Pulmonary artery endothelial cell (primary cell): ENCODE measurements at places on chromosomes 12 and 14. TPM values are rescaled to one million over a fixed set of nuclear protein-coding genes. Genes with fewer than 3 reads are reported as not detected.

The KCNK10 gene
- total RNA-seq: 0.13 TPM in 1 of 2 replicates, not detected in the other

The BICD1 gene
- 8.2 and 13.9 TPM in 2 replicates for total RNA-seq

The PRICKLE1 gene
- 36.5 and 36.7 TPM in 2 replicates for total RNA-seq

The NRXN3 gene
- 0.04 and 0.07 TPM in 2 replicates for total RNA-seq

The ACOT6 gene
- not detected in 2 replicates for total RNA-seq

The RNASE1 gene
- 75.5 and 99.7 TPM in 2 replicates for total RNA-seq

The RBM23 gene
- 59.9 and 75.2 TPM in 2 replicates for total RNA-seq

The RERGL gene
- not detected in 2 replicates for total RNA-seq

The TAS2R13 gene
- 0.56 and 0.73 TPM in 2 replicates for total RNA-seq

The MYF6 gene
- total RNA-seq: not detected in 2 replicates

The RERG gene
- 0.13 TPM in 1 of 2 replicates, not detected in the other for total RNA-seq

The FAM90A1 gene
- 0.11 TPM in 1 of 2 replicates, not detected in the other for total RNA-seq

The FBXO21 gene
- total RNA-seq: 151 and 158 TPM in 2 replicates

The PRB4 gene
- total RNA-seq: not detected in 2 replicates

The PRKAB1 gene
- 14.1 and 14.2 TPM in 2 replicates for total RNA-seq

The LRCOL1 gene
- total RNA-seq: 0.14 TPM in 1 of 2 replicates, not detected in the other

The GPR162 gene
- total RNA-seq: 9.0 and 13.5 TPM in 2 replicates

The TSPAN19 gene
- 0.07 and 0.14 TPM in 2 replicates for total RNA-seq

The PLCZ1 gene
- total RNA-seq: 0.20 TPM in 1 of 2 replicates, not detected in the other

The RTN1 gene
- total RNA-seq: 0.78 and 1.5 TPM in 2 replicates

The TOMM20L gene
- total RNA-seq: not detected in 2 replicates

The CACNA1C gene
- total RNA-seq: not detected in 2 replicates

The KCNA5 gene
- total RNA-seq: not detected in 2 replicates
